CD4-positive, alpha-beta T cell treated with Interleukin-10 for 1 hour (primary cell): ENCODE measurements at places on chromosomes 2 and 18.

DNA sequence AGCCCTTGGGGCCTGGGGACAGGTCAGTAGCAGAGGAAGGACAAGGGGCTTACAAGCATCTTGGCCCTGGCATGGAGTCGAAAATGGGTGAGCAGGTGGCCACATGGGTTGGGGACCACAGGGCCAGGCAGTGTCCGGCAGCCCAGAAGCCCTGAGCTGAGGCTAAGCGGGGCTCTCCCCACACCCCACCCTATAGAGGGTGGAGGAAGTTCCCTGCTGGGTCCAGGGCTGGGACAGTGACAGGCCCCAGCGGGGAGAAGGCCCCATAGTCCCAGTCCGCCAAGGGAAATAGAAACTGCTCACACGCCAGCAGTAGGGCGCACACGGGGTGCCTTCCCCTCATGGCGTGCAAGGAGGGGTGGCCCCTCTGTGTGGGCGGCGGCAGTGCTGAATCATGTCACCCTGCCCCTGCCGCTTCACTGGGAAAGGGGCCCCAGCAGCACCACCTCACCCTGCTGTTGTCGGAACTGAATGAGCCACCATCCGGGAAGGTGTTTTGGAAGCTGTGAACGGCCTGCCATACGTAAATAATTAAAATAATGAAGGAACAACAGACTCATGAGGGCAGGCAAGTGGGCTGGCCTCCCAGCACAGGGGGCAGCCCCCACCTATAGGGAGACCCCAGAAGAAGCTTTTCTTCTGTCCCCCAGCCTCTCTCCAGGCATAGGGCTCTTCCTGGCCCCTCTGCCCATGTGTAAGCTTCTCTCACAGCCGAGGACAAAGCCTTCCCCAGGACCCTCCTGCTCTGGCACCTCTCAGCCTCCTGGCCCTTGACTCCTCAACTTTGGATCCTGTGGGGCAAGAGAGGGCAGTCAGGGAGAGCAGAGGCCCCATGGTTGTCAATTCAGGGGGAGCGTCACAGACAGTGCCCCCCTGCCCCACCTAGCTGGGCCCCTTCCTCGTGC, 12.7 kb upstream of the DUSP2 start:
- peak; percentile 71 for DNase-seq

DNA sequence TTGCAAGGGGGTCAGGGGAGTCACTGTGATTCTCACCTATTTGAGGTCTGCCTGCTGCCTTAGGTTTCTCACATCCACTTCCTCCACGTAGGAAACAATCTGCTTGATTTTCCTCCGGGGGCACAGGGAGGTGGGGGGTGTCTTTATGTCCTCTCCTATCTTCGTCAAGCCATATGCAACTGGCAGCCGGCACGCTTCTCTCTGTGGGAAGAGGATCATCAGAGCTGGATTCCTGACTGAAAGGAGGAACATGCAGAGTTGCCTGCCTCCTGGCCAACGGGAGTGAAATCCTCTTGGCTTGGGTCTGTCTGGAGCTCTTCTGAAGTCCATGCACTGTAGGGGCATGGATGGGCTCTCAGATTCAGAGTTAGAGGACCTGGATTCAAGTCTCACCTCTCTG, 43.1 kb upstream of the ACVR1 start:
- DNase-seq = no peak

DNA sequence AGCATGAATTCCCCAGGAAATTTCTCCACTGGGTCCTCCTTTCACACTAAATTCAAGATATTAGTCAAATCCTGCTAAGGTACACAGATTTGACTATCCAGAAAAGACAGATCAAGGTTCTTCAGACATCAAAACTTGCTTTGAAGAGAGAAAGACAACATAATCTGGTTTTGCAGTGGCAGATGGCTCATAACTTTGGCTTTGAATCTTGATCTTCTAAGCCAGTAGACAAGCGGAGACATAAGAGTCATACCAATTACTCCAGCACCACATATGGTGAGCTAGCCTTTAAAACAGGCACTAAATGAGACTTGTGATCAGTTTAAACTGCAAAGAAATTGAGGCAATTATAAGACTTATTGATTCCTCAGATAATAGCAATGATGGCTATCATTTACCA, 29.3 kb downstream of the PDE11A start:
- no peak for DNase-seq

DNA sequence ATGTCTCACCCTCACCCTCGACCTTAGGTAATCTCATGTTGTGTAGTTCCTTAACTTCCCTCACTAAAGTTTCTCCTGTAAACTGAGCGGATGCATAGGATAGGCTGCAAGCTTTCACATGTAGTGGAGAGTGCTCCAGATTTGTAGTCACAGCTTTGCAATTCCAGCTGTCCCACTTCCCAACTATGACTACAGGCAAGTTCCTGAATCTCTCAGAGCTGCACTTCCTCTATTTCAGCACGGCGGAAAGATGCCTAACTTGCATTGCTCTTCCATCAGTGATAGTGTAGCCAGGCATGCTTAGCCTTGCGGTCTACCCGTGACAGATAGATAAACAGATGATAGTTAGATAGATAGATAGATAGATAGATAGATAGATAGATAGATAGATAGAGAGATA, 183.1 kb upstream of the CCDC68 start:
- no peak for DNase-seq

DNA sequence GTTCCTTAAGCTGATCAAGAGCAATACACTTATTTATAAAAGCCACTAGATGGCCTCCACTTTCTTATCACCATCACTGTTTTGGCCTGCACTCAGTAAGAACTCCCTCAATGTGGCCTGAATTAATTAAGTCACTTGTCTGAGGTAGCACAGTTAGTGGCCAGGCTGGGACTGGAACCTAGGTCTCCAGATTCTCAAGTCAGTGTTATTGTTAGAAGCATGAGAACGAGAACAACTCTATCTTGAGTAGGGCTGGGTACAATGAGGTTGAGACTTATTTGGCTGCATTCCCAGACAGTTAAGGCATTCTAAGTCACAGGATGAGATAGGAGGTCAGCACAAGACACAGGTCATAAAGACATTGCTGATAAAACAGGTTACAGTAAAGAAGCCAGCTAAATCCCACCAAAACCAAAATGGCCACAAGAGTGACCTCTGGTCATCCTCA, 115.8 kb downstream of the SS18 start:
- no peak for DNase-seq

GRCh38 chr2:61419129-61419528, 51.8 kb downstream of the USP34 start:
- peak; percentile 50 for DNase-seq

GRCh38 chr2:222391743-222392285, 32.5 kb upstream of the SGPP2 start:
- no peak for DNase-seq

DNA sequence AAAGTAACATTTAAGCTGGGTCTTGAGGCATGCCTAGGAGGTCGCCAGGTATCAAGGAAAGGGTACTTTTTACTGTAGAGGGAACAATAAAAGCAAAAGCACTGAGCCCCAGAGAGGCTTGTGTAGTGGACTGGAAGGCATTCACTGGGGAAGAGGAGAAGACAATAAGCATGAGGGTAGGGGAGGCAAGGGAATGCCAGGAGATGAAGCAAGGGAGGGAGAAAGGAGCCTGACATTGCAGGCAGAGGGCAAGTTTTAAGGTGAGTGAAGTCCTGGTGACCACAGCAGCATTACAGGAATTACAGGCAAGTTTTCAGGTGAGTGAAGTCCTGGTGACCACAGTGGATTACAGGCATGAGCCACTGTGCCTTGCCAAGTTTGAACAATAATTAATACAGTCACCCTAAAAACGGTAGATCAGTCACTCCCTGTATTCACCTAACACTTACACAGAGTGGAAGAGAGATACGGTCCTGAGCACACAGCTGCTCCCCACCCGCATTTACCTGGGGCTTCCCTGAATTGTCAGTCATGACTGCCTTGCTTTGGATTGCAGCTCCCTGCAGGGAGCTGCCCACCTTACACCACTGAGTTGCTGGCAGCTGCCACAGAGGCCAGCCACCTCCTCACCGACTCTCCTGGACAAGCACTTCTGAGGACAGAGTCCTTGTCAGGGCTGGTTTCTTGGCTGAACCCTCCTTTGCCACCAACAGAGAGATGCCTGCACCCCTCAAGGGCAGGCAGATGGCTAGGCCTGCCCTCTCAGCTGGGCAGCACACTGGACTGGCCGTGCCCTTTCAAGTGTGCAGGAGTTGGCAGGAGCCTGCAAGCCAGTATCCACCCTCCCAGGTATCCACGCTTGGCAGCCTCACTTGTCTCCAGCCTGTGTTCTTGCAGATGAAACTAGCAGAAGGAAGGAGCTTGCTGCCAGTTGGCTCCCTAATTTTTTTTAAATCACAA, 153.2 kb upstream of the MSH6 start:
- DNase-seq = no peak

DNA sequence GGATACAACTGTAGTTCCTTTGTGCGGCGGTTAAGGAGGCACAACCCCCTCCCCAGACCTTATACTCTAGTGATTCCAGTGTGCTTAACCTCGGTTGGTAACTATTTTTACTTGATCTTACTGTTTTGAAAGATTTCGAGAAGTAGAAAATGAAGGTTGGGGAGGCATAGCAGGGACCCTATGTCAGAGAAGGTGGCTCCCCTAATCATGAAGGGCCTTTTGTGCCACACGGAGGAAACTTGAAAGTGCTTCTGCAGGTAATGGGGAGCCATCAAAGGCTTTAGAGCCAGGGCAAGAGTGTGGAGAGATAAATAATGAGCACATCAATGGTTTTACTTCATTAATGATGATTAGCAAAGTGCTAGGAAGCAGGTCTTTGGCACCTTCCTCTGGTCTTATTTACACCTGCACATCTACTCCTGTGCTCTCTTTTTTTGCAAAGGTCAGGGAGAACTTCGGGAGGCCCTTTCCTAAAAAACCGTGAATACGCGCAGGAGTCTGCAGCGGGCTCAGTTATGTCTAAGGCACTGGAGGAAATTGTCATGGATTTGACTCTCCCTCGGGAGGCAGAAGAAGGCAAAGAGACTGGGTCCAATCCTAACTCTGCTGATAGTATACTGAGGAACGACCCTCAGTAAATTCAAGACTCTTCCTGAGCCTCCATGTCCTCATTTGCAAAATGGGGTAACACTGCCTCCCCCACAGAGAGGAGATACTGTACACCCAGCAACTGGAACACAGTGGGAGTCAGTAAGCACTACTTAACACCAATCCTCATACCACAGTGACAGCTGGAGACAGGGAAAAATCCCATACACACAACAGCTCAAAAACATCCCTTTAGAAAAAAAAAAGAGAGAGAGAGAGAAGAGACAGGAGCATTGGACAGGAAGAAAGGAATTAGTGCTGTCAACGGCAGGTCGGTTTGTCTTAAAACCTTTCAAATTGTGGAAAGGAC, 81.6 kb downstream of the DDX1 start:
- no peak for DNase-seq

DNA sequence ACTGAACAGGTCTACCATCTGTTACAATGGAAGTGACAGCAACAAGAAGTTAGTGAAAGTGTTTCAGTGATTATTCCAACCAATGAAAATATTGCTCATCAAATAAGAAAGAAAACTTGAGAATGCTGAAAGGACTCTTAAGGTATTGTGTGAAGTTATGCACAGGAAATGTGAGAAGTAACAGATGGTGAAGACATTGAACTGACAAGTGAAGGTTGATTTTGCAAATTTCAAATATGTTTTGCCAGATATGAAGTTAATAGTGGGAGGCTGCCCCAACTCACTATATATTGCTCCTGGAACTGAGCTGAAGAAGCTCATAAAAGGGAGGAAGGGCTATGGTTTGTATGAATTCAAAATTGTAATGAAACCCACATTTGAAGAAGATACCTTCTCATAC, 97.5 kb downstream of the PHLPP1 start:
- no peak for DNase-seq

DNA sequence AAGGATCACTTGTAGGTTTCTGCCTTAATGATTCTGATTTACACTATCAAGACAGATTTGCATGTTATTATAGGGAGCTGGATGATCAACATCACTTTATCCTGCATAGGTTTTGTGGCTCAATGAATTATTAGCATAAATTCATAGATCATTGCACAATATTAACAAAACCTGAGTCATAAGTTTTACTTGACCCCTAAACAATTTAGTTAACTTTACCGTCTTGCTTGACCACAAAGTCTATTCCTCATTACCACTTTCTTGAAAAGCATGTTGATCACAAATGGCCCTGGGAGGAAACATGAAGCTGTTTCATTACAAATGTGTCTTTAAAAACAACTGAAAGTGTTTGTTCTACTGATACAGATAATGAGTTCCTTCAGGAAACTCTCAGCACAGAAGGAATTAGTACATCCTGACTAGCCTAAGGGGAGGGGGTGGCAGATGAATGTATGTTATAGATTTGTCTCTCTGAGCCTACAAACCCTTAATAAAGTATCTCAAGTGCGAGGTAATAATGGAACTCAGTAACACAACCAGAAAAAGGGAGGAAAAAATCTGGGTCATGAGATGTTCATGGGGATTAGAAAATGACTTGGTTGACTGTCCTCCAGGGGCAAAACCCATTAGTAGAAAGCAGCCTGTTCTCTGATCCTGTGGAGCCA, 303.4 kb downstream of the PIK3C3 start:
- DNase-seq = no peak

GRCh38 chr2:26527726-26528585, 50.0 kb upstream of the OTOF start:
- no peak for DNase-seq

DNA sequence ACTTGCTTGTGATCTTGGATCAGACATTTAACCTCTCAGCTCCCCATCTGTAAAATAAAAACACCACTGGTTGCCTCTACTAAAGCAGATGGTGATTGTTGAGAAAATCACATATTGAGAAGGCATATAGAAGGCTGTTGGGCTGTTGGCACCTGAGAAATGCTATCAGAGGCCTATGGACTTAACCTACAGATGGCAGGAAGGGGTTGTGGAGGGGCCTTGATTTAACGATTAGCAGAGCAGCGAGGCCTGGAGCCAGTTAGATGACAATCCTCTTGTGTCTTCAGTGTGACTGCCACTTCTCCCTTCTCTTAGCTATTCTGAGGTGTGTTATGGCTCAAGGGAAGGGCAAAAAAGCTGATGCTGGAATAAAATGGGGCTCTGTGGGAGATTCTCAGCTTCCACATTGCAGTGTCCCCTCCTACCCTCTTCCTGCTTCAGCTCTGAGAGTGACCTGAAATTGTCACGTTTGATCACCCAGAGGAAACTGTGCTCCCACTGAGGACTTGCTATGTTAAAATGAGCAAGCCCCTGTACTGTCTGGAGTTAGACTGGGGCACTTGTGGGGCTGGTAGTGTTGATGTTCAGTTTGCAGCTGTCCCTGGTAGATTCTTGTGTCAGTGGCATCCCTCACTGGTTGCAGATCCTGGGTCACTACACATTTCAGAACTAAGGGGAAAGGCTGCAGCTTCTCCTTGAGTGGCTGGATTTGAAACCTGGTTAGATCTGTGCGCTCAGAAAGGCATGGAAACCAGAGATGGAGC, 31.5 kb downstream of the CXCR4 start:
- no peak for DNase-seq

DNA sequence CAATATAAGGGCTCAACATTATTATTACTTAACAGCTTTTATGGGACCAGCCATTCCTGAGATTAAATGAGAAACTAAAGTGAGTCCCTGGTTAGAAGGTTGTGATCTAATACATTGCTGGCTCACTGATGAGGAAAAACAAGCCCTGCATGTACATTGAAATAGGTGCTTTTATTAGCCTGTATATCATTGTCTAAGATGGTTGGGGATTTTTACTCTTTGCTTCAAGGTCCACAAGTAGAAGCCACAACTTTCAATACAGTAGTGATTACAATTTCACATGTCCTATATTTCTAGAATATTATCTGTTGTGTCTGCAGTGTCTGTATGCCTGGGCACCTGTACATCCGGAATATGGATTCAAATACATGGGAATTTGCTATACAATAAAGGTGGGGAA, 104.1 kb upstream of the FZD5 start:
- no peak for DNase-seq
